ENCODE measurements at places on chromosomes 12 and 14.

- no peak for DNase-seq
Observed at GRCh38 chr12:93653079-93653478, 24.1 kb upstream of the CRADD start.

- no peak for DNase-seq
Observed at GRCh38 chr12:105723066-105723465, 392.6 kb downstream of the C12orf75 start.

DNA sequence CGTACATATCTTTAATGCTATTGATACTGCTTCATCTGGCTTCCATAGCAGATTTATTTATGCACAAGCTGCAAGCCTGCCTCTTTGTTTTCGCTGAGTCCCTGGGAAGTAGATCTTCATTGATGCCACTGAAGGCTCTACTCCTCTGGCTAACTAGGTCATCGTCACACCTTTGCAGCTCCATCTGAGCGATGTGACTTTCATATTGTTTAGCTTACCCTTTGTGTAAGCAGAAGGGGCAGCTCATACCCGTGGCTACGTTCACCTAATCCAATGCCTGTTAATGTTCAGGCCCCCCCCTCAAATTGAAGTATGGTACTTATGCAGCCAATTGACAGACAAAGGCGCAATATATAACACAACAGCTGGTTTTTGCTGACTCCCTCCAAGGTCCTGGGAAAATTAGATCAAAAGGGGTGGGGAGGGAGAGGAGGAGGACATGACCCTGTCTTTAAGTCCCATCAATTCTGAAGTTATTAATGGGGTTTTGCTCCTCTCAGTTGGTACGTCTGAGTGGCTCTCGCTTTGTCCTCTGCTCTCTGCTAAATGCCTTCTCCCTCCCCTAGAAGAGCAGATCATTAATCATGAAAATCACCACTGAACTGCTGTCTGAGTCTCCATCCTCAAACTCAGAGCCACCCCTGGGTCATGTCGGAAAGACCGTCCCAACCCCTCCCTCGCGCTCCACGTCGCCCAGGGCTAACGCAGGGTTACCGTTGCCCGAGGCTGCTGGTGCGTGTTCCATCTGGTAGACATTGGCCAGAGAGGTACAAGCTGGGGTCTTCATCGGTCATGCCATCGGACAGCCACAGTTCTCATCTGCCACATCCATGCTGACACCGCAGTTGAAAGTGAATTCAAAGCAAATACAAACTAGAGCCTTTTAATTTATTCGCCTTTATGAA, 128.8 kb downstream of the ADGRD1 start:
- DNase-seq = no peak

DNA sequence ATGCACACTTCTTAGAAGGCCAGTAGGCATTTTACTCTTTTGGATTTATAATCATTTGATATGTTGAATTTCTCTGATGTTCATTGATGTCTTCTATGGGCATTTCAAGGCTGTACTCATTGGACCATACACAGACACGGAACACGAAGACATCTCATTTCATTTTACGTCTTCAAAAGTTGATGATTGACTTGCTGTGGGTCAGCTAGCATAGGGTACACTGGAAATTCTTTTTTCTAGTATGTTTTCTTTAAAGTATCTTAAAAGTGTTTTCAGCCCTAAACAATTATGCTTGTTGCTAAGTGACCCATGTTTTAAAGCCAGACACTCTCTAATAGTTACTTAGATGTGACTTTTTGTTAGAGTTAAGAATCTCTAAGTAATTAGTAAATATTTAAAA, 16.3 kb downstream of the TRHDE start:
- DNase-seq = no peak

GRCh38 chr12:112309797-112310196, 72.4 kb downstream of the HECTD4 start:
- DNase-seq = no peak

DNA sequence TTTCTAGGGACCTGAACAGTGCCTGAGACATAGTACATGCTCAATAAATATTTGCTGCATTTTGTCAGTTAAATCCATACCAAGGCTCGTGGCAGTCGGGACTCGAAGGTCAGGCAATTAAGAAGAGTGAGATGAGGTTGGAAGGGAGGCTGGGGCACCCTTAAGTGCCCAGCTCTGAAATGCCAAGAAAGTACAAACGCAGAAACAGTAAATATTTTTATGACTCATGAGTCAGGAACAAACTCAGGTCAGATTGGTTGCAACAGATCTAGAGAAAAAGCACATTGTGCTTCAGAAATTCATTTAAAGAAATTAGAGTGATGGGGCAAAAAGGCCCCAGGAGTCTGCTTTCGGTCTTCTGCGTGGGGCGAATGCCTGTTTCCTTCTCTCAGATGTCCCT, 83.0 kb upstream of the FZD10 start:
- DNase-seq = no peak

DNA sequence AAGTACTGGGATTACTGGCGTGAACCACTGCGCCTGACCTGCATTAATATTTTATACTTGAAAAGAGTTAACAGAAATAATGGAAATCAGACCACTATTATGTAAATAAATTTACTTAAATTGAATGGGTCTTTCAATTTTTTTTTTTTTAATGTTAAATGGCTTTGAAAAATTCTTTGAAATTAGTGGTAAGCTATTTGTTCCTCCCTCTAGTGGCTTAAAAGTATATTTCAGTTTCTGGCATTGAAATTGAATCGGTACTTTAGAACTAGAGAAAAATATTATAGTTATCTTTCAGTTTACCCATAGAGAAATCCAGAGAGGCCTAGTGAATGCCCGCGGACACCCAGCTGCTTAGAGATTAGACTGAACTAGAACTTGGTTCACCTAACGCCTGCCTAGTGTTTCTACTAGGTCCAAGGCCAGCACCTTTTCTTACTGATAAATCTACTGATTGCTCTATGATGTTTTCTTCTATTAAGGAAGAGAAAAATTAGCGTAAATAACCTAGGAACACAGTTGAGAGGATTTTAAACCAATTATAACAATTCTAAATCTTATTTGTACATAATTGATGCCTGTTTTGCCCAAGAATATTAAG, 106.5 kb downstream of the EML1 start:
- DNase-seq = no peak

DNA sequence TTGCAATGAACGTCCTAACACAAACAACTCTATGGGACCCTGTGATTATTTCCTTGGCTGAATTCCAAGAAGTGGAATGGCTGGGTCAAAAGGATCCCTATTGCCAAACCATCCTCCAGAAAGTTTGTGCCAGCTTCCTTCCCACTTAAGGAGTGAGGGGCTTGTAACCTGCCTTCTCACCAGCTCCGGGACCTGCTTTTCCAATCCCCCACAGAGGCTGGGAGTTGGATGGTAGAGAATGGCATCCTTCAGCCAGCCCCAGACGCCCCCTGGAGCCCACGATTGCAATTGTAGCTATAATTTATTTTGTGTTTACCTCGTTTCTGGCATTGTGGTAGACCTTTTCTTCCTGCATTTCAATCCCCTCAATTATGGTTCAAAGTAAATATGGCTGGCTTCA, 9.7 kb upstream of the ZDHHC22 start:
- no peak for DNase-seq

GRCh38 chr12:70772836-70773235, 135.6 kb upstream of the PTPRB start:
- DNase-seq = no peak

- DNase-seq = no peak
Observed at GRCh38 chr12:126160912-126161311, 1095.7 kb downstream of the AACS start.

DNA sequence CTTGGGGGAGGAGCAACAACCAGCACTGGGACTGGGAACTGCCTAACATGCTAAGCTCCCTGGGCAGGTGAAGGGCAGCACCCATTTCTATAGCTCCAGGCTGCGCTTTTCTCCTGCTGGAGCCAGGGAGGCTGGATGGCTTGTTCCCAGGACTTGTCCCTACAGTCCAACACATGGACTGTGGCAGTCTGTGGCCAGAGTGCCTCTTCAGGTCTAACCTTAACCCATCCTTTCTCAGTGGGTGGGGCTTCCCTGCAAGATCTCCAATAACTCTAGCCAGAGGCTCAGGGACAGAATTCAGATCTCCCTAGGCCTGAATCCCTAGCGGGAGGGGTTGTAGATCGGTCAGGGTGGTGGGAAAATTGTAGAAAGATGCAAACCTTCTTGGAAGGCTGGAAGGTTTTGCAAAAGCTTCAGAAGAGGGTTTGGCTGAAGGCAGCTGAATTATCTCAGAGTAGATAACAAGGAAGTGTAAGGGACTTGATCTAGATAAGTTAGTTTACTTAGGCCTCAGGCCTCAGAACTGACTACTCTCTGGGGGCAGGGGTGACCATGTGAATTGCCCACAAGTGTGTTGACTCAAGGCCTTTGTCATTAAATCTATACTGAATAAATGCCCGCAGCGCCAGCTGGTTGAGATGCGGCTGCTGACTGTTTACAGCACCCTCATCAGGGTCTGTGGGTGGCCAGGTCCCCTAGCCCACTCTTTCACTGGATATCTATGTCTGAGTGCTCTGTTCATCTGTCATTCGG, 60.7 kb downstream of the SSPN start:
- DNase-seq = no peak

GRCh38 chr12:58608711-58609110, 311.6 kb downstream of the LRIG3 start:
- no peak for DNase-seq
